ENCODE measurements at places on chromosomes 2 and 18. TPM values are rescaled to one million over a fixed set of nuclear protein-coding genes. Genes with fewer than 3 reads are reported as not detected.

DNA sequence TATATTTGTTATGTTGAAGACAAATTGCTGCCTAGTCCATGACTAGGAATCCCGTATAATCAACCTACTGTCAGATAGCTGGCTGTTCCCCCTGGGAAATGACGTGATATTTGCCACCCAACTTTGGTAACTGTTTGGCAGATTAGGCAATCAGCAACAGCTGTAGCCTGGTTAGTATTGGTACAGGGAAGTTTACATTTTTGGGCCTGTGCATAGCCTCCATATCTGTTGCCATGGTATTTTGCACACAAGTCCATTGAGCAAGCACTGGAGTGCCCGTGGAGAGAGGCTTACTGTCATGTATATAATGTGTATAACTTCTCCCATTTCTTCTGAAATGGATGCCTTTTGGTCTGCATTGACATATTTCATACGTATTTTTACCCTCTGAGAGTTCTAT, 27.7 kb downstream of the BIRC6 start:
- H3K4me3 ChIP-seq: no peak overlapping the region
- no peaks in the 10 kb centered on the region for H3K4me1 ChIP-seq
- DNase-seq: no peak
- H3K27ac ChIP-seq: no peak overlapping the region
- no peaks in the 10 kb centered on the region for H3K27me3 ChIP-seq

DNA sequence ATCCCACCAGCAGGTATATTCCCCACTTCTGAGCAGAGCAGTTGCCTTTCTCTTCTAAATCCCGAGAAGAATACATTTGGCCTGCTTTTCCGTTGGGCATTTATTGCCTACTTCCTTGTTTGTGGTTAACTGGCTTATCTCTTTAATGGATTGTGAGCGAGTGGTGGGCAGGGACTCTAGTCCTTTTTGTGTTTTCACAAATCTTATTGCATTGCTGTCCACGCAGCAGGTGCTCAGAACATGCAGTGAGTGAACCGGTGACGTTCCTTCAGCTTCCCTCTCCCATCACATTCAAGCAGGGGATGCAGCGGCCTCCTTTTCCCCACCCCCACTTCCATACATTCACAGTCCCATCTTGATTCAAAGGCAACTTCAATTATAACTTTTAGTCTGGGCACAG, 28.9 kb upstream of the GAREM2 start:
- no peaks in the 10 kb centered on the region for H3K4me1 ChIP-seq
- DNase-seq: no peak
- no peak overlapping the region for H3K4me3 ChIP-seq
- no peaks in the 10 kb centered on the region for H3K36me3 ChIP-seq

DNA sequence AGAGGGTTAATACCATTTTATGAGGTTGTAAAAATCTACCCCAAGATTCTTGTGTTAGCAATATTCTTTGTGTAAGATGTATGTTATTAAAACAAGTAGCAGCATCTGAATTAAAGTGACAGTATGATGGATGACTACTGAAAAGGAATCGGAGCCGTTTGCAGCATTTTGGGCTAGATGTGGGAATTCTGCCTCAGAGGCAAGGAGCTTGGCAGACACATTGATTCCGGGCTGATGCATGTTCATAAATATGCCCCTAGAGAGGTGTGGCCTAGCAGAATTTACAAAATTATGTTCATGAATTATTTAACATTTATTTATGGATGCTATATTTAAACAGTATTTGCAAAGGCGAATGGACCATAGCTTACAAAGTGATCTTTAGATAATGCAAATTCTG, 389.0 kb upstream of the ETAA1 start:
- no peaks in the 10 kb centered on the region for H3K36me3 ChIP-seq
- H3K4me1 ChIP-seq: no peaks in the 10 kb centered on the region
- DNase-seq: no peak
- peaks cover 7% of the 10 kb centered on the region for H3K27me3 ChIP-seq
- no peak overlapping the region for H3K4me3 ChIP-seq

DNA sequence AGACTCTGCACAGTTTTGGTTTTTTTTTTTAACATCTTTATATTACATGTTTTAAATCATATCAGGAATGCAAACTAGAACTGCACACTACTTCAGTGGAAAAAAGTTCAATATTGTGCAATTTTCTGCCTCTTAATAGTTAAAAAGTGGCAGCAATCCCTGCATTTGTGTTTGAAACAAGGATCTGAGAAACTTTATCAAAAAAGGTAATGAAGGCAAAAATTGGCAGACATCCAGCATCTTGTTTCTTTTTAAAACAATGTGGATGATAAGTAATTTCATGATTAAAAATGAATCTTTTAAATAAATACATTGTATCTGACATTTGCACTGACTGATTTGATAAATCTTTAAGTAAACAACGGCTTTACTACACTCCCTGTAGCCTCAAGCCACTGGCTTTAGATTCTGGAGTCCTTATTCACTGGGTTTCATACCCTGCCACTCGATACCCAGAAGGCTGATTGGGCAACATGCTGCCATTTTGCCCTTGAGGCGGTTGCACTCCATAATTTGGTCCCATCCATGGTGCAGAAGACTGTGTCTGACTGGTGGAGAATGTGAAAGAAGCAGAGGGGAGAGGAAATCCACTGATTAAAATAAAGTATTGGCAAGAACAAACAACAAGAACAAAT, 21.6 kb upstream of the C2orf42 start:
- H3K27ac ChIP-seq: no peak overlapping the region
- peaks cover 64% of the 10 kb centered on the region for H3K36me3 ChIP-seq
- H3K4me1 ChIP-seq: no peaks in the 10 kb centered on the region
- no peak for DNase-seq
- H3K4me3 ChIP-seq: no peak overlapping the region

DNA sequence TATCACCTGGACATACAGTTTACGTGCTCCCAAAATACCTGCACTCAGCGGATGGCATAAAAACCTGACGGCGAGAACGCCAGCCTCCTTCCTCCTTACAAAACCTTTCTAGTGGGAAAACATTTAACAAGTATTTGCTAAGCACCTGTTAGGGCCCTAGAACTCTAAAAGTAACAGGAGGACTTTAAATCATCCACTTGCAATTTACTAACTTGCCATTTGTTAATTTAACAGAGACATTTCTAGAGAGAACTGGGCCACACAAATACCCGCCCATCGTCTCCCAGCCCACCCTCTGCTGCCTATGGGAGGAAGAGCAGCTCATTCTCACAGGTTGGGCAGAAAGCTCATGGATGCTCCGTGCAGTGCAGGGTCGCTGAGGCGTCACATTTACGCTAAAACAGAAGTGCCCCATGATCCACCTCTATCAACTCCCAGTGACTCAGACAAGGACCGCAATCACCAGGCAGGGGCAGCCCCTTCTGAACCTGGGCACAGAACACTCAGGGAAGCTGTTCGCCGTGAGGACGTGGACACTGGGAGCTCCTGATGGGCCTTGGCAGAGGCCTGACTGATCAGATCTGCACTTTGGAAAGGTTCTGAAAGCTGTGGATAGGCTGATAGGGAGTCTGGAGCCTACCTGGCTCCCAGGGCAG, 106.9 kb downstream of the HDAC4 start:
- no peak overlapping the region for H3K27ac ChIP-seq
- H3K4me1 ChIP-seq: peaks cover 11% of the 10 kb centered on the region
- DNase-seq: no peak
- H3K36me3 ChIP-seq: no peaks in the 10 kb centered on the region
- H3K4me3 ChIP-seq: no peak overlapping the region

GRCh38 chr2:60460577-60461420, 92.7 kb downstream of the BCL11A start:
- H3K27me3 ChIP-seq: no peaks in the 10 kb centered on the region
- H3K27ac ChIP-seq: no peak overlapping the region
- no peaks in the 10 kb centered on the region for H3K4me1 ChIP-seq

- no peaks in the 10 kb centered on the region for H3K27me3 ChIP-seq
- peaks cover 5% of the 10 kb centered on the region for H3K4me1 ChIP-seq
- H3K27ac ChIP-seq: no peak overlapping the region
- no peak overlapping the region for H3K4me3 ChIP-seq
These were observed 93.4 kb upstream of the MAP4K3 start for GRCh38 chr2:39530411-39530866.

- H3K27me3 ChIP-seq: no peaks in the 10 kb centered on the region
- peaks cover 19% of the 10 kb centered on the region for H3K4me1 ChIP-seq
- no peak overlapping the region for H3K27ac ChIP-seq
- H3K36me3 ChIP-seq: no peaks in the 10 kb centered on the region
- no peak for DNase-seq
These were observed 666.1 kb downstream of the BCL11A start for GRCh38 chr2:59887366-59887765.

- H3K4me1 ChIP-seq: no peaks in the 10 kb centered on the region
- no peaks in the 10 kb centered on the region for H3K36me3 ChIP-seq
- no peak overlapping the region for H3K27ac ChIP-seq
- no peak overlapping the region for H3K4me3 ChIP-seq
These were observed 618.6 kb downstream of the ZEB2 start for GRCh38 chr2:143901185-143901842.

DNA sequence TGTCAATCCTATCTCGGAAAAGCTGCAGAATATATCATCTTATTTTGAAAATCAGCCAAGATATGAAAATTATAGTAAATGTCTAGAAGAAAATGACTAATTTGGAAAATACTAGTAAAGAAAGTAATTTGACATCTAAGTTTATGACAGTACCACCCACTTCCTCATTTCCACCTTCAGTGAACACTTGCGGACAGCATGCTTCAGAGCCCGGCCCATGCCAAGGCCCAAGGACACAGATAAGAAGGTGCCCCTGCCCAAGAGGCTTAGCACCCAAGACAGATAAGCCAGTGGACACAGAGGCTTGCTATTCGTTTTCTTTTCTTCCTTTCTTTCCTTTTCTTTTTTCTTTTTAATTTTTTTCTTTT, 4.8 kb upstream of the KCNG2 start:
- no peak overlapping the region for H3K27ac ChIP-seq
- no peak overlapping the region for H3K4me3 ChIP-seq
- no peaks in the 10 kb centered on the region for H3K36me3 ChIP-seq
- H3K27me3 ChIP-seq: no peaks in the 10 kb centered on the region
- DNase-seq: no peak
- peaks cover 8% of the 10 kb centered on the region for H3K4me1 ChIP-seq

DNA sequence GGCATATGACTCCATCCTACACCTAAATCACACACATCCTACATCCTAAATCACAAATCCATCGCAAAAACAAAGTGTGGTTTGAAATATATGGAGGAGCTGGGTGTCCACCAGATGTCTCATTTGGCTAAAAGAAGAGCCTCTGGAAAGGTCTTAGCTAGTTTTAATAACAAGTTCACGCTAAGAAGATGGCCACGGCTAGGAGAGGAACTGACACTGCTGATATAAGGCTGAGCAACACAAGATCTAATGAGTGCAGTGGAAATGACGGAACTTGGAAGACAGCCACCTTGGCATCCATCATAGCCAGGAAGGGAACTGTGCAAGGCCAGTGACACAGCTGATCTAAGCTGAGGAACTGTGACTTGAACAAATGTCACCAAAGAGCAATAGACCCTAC, 60.0 kb upstream of the AGAP1 start:
- H3K4me1 ChIP-seq: no peaks in the 10 kb centered on the region
- H3K36me3 ChIP-seq: no peaks in the 10 kb centered on the region
- H3K4me3 ChIP-seq: no peak overlapping the region
- H3K27me3 ChIP-seq: peaks cover 6% of the 10 kb centered on the region

GRCh38 chr2:200471928-200472645, 37.8 kb downstream of the KCTD18 start:
- peaks cover 39% of the 10 kb centered on the region for H3K4me1 ChIP-seq
- H3K4me3 ChIP-seq: no peak overlapping the region
- H3K36me3 ChIP-seq: peaks cover 84% of the 10 kb centered on the region
- H3K27ac ChIP-seq: no peak overlapping the region
- H3K27me3 ChIP-seq: no peaks in the 10 kb centered on the region

DNA sequence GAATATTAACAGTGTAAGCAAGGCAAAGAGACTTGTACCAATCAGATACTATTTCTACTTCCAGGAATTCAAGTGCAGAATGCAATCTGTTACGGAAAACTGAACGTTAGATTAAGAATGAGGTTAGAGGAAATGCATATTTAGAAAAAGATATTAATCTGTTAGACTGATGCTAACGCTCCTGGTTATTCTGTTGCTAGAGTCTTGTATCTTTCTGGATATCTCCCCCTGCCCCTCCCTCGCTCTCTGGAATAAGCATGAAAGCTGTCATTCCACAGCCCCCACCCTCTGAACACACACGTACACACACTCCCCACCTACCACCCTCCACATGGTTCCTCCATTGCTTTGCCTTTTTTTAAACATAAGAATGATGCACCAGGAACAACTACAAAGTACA, 24.1 kb downstream of the FIGN start:
- peaks cover 5% of the 10 kb centered on the region for H3K4me1 ChIP-seq
- DNase-seq: no peak
- H3K36me3 ChIP-seq: no peaks in the 10 kb centered on the region
- no peaks in the 10 kb centered on the region for H3K27me3 ChIP-seq
- no peak overlapping the region for H3K27ac ChIP-seq

DNA sequence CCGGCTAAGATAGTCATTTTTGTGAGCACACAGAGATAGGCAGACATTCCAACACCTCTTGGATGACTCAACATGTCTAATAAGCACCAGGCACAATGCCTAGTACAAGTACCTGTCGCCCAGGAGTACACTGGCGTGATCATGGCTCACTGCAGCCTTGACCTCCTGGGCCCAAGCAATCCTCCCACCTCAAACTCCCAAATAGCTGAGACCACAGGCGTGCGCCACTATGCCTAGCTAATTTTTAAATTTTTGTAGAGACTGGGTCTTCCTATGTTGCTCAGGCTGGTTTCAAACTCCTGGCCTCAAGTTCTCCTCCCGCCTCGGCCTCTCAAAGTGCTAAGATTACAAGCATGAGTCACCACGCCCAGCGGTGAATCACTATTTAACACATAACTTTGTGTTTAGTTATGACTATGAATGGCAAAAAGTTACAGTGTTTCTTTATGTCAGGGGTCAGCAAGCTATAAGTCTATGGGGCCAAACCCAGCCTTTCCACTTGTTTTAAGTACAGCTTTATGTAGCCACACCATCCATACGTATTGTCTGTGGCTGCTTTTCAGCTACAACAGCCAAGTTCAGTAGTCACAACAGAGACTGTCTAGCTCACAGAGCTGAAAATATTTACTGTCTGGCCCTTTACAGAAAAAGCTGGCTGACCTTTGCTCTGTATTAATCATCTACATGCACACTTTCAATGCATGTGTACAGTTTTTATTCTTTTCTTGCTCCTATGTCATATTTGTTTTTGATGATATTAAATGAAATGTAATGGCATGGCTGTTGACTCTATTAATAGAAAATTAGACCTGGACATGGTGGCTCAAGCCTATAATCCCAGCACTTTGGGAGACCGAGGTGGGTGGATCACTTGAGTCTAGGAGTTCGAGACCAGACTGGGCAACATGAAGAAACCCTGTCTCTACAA, 18.7 kb downstream of the ORC2 start:
- H3K27ac ChIP-seq: no peak overlapping the region
- H3K27me3 ChIP-seq: no peaks in the 10 kb centered on the region
- H3K4me1 ChIP-seq: no peaks in the 10 kb centered on the region
- no peak overlapping the region for H3K4me3 ChIP-seq

GRCh38 chr2:236862961-236863728, 222.5 kb upstream of the COPS8 start:
- no peaks in the 10 kb centered on the region for H3K27me3 ChIP-seq
- no peak for DNase-seq
- H3K27ac ChIP-seq: no peak overlapping the region
- no peak overlapping the region for H3K4me3 ChIP-seq
- H3K36me3 ChIP-seq: no peaks in the 10 kb centered on the region

- no peak overlapping the region for H3K27ac ChIP-seq
- peaks cover 12% of the 10 kb centered on the region for H3K4me1 ChIP-seq
- DNase-seq: no peak
- no peaks in the 10 kb centered on the region for H3K36me3 ChIP-seq
These were observed 157.1 kb upstream of the CCDC150 start for GRCh38 chr2:196482119-196483065.

RRM2 gene
- total RNA-seq: 456 TPM

ECEL1 gene
- total RNA-seq: not detected
